Muscle of leg (tissue), 16 donors: ENCODE measurements at places on chromosomes 7 and 10. TPM values are rescaled to one million over a fixed set of nuclear protein-coding genes. Genes with fewer than 3 reads are reported as not detected.

Gene FGFBP3
- 1.7 TPM for polyA plus RNA-seq

GRCh38 chr10:31838065-31838464 lies 90.6 kb downstream of the ARHGAP12 start:
- DNase-seq = no peak

- no peak for DNase-seq
Measured at GRCh38 chr10:110340816-110341215, 36.1 kb upstream of the SMNDC1 start.

- no peak for DNase-seq
Measured at GRCh38 chr7:46525876-46526275, 604.8 kb upstream of the IGFBP3 start.

GRCh38 chr7:92898798-92899197 lies 62.4 kb upstream of the CDK6 start:
- no peak for DNase-seq

Gene LRRC18
- not detected for polyA plus RNA-seq

Gene GCK
- polyA plus RNA-seq = 6.0 TPM

- peak; percentile 68 for DNase-seq
Measured at GRCh38 chr10:109203646-109204353, 719.5 kb downstream of the XPNPEP1 start.

- DNase-seq = no peak
Measured at GRCh38 chr10:81843042-81843441, 32.0 kb upstream of the NRG3 start.

DNA sequence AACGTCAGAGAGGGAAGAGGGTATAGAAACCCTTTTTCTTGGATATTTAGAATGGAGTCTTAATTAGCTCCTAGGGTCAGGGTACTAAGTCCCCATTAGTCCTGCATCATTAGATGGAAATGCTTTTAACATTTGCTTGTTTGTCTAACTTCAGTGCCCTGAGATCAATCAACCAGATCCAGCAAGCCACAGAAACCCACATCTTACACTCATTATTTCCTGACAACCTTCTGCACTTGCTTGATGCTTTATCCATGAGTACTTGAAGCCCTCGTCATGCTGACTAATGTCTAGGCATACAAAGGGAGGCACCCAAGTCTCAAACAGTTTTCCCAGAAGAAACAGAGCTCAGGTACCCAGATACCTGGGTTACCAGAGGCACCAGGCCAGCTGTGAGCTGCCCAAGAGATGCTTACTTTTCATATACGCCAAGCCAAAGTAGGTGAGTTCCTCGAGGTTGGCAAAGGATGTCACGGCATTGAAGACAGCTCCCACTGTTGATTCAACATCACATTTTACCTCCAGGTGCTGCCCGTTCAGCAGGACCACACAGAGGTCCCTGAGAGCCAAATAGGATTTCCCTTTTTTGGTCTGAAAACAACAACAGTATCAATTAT lies 42.7 kb downstream of the FRMPD2 start:
- no peak for DNase-seq

DNA sequence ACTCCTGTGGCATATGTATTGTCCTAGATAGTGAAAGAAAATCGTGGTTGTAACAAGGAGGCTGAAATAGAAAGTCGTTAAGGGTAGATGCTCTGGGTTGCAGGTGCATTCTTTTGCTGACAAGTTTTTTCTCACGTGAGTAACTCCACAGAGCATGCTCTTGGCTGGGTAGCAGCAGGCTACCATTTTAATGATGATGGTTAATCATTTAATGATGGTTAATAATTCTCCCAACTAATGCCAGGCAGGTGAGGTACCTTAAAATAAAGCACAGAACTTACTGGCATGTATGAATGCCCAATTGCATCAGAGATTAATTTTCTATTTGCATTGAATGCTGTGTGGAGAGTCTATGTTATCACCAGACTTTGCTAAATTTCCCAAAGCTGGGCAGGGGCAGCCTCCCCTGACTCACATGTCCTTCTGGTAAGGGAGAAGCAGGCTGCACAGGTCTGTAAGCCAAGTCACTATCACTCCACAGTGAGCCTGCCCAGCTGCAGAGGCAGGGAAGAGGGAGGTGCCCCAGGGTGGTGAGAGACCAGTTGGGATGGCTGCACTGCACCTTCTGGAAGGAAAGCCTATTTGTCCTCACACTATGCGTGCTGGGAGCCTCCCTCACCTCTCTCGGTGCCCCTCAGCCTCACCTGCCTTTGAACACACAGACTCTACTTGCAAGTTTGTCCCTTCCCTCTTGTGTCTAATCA lies 287.0 kb upstream of the IGFBP3 start:
- DNase-seq = no peak

DNA sequence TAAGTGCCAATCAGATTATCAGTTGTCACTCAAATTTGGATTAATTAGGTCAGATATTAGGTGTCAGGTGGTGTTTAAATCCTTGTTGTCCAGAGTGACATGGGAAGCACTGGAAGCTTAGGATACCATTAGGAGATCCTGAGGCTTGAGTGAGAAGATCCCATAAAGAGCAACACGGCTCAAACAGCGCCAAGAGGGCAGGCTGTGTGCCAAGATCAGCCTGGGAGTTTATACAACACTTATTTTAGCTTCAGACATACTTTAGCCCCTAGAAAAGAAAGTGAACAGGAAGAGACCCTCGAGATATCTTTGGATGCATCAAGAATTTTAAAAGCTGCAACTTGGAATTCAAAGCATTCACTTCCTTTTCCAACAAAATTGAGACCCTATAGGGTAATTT lies 14.2 kb upstream of the ACTA2 start:
- peak; percentile 61 for DNase-seq

DNA sequence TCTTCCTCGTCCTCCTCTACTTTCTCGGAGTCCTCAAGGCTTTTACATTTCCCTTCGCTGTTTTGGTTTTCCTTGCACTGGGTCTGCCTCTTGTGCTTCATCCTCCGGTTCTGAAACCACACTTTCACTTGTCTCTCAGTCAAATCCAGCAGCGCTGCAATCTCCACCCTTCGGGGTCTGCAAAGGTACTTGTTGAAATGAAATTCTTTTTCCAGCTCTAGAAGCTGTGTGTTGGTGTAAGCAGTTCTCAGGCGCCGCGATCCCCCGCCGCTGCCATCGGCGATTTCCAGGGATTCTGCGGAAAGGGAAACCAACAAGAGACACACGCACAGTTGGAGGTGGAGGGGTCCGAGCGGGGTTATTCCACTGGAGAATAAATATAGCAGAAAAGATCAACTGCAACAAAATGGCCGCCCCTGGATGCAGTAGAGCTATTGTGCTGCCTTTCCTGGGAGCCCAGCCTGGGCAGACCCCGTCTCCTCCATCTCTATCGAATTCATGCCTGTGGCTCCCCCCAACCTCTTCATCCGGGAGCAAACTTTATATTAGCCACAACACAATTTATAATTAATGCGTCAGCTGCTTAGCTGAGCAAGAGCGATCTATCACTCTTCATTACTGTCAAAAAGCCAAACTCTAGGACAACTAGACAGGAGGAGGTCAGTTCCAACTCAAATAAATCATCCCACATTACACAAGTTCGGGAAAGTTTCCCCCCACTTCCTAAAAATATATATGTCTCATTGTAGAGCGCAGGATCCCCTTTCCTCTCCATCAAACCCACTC lies 1.1 kb downstream of the HOXA2 start:
- no peak for DNase-seq

Gene SPACDR
- 0.98 TPM for polyA plus RNA-seq

Gene DYDC1
- not detected for polyA plus RNA-seq

- DNase-seq = peak; percentile 66
Measured at GRCh38 chr7:16055263-16055976, 365.9 kb downstream of the CRPPA start.

Gene SFRP5
- polyA plus RNA-seq = 0.88 TPM

Gene EBLN1
- not detected for polyA plus RNA-seq

Gene ZNF775
- polyA plus RNA-seq = 5.4 TPM

- no peak for DNase-seq
Measured at GRCh38 chr10:33109788-33110469, 151.9 kb upstream of the ITGB1 start.

- DNase-seq = no peak
Measured at GRCh38 chr7:107355616-107356015, 114.2 kb upstream of the GPR22 start.

DNA sequence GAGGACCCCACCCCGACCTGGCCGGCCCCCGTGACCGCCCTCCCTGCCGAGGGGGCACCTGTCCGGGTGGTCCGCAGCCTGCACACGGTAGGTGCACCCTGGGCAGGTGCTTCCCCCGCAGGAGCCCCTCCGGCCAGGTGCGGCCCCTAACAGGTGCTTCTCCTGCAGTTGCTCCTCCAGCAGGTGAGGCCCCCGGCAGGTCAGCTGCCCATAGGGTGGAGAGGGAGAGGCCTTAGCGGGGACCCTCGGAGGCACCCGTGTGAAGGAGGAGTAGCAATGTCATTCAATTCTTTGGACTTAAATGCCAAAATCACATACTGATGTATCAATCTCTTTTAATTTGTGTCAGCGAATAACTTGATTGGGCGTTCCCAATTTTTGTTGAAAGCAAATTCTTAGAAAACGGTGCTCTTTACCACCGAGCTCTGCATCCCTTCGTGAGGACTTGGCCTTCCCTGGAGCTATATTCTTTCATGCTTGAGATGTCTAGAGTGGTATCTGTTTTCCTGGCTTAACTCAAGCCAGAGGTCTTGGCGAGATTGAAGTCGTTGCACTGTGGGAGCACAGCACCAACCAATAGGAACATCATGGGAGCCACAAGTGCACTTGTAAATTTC lies 738 bp upstream of the NCAPG2 start:
- peak; percentile 39 for DNase-seq

Gene PIP
- not detected for polyA plus RNA-seq

GRCh38 chr7:5458921-5459480 lies 35.4 kb upstream of the TNRC18 start:
- no peak for DNase-seq

DNA sequence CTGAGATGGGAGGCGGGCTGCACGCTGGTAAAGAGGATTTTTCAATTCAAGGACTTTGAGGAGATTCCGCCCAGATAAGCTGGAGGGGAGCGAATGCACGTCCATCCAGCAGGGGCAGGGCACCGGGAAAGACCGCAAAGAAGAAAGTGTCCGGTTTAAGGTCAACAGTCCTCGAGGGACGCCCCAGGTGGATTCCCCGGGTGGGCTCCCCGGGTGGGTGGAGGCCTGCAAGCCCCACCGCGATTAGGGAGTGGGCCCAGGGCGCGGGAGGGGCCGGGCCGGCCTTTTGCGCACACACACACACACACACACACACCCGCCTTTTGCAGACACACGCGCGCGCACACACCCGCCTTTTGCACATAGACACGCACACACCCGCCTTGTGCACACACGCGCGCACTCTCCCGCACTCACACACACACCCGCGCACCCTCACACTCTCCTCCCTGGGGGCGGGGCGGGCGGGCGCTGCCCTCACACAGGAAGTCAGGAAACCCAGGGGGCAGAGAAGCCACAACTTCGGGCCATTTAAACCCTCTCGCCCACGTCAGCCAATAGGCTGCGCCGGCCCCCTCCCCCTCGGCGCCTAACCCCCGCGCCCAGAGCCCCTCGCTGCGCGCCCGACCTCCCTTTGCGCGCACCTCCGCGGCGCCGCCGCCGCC lies 615 bp downstream of the ARHGAP12 start:
- DNase-seq = peak; percentile 75

DNA sequence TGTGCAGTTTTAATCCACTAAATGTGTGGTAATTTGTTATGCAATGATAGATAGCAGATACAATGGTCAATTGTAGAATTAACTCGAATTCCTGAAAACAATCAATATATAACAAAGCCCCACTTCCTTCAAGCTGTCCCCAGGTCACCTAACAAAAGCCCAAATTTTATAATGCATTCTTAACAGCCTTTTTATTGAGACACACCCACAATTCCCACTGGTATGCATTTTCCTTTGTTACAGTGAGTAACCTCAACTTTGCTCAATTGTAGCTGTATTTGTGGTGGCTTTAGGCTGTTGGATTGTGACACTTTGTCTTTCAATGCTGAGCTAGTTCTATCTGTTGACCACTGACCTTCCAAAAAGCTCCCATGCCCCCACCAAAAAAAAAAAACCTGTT lies 279.8 kb upstream of the CACNA2D1 start:
- peak; percentile 9 for DNase-seq

DNA sequence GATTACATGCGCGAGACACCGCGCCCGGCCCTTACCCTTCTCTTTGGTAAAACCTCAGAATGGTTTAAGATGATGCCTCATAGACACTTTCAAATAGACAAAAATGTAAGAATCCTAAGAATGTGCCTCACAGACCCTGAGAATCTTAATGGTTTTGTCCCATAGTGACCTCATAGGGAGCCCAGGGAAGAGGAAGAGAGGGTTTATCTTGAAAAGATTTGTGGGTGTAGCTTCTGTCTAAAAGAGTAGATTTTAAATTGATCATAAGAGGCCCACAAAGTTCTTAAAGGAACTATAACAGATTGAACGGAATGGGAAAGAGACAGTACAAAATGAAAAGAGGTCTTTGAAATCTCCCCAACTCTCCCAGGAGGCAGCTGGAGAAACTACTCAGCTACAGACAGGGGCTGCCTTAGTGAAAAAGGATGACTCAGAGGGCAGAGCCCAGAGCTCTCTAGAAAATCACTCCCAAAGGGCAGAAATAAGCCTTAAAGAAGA lies 220.6 kb downstream of the ADRA2A start:
- peak; percentile 36 for DNase-seq

DNA sequence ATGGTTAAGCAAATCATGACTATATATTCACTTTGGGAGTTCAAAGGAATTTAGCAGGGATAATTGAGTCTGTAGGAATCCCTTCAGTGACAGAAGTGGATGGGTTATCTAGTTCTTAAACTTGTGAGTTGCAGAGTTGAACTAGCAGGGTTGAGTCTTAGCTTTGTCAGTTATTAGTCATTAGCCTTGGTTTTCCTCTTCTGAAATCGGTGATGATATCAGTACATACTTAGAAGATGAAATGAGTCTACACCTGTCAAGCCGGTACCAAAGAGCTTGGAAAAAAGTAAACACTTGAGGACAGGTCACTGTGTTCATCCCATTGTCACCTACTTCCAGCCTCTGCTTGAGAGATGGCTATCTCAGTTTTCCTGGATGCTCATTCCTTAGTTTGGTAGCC lies 73.5 kb downstream of the BUB3 start:
- DNase-seq = no peak

DNA sequence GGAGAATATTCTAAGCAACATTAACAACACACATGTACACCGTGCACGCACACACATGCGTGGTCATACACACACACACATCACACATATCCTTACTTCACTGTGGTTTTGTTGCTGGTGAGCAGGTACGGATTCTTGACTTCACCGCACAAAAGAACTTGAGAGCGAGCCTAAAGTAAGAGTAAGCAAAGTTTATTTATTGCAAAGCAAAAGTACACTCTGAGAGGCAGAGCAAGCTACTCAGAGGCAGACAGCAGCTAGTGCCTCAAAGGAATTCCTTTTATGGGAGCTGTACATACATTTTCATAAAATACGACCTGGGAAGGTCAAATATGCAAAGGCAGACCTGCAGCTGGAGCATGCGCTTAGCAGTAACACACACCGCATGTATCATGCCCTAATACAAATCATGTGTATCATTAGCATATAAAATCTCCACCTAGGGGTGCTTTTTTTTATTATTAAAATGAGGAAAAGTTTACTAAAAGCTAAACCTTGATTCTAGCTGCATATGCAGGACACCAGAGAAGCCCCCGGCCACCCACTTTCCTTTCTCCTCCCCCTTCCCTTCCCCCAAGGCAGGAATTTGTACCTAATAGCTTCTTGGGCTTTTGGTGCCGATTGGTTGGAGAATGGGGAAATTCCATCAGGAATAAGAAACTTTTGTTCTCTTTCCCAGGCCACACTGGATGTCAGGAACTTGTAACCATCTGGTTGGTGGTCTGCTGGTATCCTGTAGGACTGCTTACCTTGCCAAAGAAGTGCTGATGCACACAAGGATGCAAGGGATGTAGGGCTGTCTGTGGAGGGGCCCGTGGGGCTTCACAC lies 16.5 kb upstream of the GPR37 start:
- no peak for DNase-seq
